ENCODE measurements at places on chromosomes 16 and 17. TPM values are rescaled to one million over a fixed set of nuclear protein-coding genes. Genes with fewer than 3 reads are reported as not detected.
A peak's percentile ranks its signal among the peaks of the same experiment; 100 is the strongest.

The KCNJ18 gene
- total RNA-seq = not detected

DNA sequence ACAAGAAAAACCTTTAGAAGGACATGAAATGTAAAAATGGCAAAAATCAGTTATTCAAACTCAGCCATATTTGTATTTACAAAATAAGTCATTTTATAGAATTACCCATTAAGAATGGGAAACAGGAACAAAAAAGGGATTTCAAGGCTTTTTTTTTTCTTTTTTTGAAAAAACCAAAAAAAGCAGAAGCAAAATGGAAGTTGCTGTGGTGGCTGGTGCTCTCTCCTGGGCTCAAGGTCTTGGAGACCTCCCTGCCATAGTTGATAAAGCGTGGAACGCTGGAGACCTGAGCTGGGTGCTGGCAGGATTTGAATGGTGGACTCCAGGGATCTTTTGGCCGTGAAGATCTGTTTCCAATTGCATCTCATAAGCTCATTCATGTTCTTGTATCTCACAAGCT lies 3.1 kb downstream of the PLCG2 start:
- H3K27me3 ChIP-seq = no peaks in the 10 kb centered on the region
- H3K4me1 ChIP-seq = no peaks in the 10 kb centered on the region
- DNase-seq = no peak
- no peak overlapping the region for H3K27ac ChIP-seq

GRCh38 chr17:66492561-66493005 lies 190.2 kb downstream of the PRKCA start:
- H3K36me3 ChIP-seq = no peaks in the 10 kb centered on the region
- H3K27me3 ChIP-seq = no peaks in the 10 kb centered on the region
- DNase-seq = no peak
- no peak overlapping the region for H3K4me3 ChIP-seq
- H3K27ac ChIP-seq = no peak overlapping the region

GRCh38 chr17:6232732-6233101 lies 162.5 kb downstream of the WSCD1 start:
- peaks cover 29% of the 10 kb centered on the region for H3K27me3 ChIP-seq
- H3K36me3 ChIP-seq = no peaks in the 10 kb centered on the region
- no peak overlapping the region for H3K27ac ChIP-seq
- H3K4me3 ChIP-seq = no peak overlapping the region
- no peaks in the 10 kb centered on the region for H3K4me1 ChIP-seq

GRCh38 chr17:39581071-39581758 lies 26.5 kb downstream of the NEUROD2 start:
- H3K27me3 ChIP-seq = no peaks in the 10 kb centered on the region
- H3K36me3 ChIP-seq = no peaks in the 10 kb centered on the region
- DNase-seq = no peak
- H3K4me1 ChIP-seq = no peaks in the 10 kb centered on the region
- no peak overlapping the region for H3K4me3 ChIP-seq

DNA sequence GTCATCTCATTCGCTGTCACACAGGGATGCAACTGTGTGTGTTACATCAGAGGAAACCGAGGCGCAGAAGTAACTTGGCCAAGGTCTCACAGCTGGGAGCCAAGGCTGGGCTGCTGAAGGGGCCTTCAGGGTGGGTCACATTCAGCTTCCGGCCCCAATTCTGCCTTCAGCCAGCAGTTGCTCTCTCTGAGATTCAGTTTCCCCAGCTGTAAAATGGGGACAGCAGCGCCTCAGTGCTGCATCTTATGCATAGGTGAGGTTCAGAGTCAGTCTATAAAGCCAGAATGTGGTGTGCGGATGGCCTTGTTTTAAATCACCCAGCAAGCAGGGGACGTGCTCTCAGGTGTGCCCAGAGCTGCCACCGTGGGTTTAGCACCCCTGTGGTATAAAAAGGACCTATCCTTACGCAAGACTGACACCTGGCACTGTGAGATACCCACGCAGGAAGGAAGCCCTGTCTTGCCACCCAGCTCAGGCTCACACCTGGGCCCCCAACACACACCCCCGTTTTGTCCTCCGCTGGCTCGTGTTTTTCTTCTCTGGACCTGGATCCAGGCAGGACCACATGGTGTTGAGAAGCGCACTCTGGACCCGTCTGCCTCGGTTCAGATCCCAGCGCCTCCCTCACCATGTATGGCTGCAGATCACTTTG lies 94.6 kb upstream of the GSE1 start:
- no peaks in the 10 kb centered on the region for H3K27me3 ChIP-seq
- H3K36me3 ChIP-seq = no peaks in the 10 kb centered on the region
- H3K4me1 ChIP-seq = peaks cover 24% of the 10 kb centered on the region
- no peak overlapping the region for H3K4me3 ChIP-seq

The CRHR1 gene
- total RNA-seq = not detected

The OR3A3 gene
- not detected for total RNA-seq

- H3K27me3 ChIP-seq = no peaks in the 10 kb centered on the region
- no peak for DNase-seq
- H3K4me3 ChIP-seq = no peak overlapping the region
- no peaks in the 10 kb centered on the region for H3K4me1 ChIP-seq
These were observed 199.1 kb upstream of the C17orf78 start for GRCh38 chr17:37176723-37177122.

The FTO gene
- 69.0 TPM for total RNA-seq

- H3K27ac ChIP-seq = no peak overlapping the region
- no peaks in the 10 kb centered on the region for H3K4me1 ChIP-seq
- no peaks in the 10 kb centered on the region for H3K36me3 ChIP-seq
- H3K4me3 ChIP-seq = no peak overlapping the region
- H3K27me3 ChIP-seq = peaks cover 4% of the 10 kb centered on the region
These were observed 14.4 kb downstream of the WSCD1 start for GRCh38 chr17:6084311-6085161.

DNA sequence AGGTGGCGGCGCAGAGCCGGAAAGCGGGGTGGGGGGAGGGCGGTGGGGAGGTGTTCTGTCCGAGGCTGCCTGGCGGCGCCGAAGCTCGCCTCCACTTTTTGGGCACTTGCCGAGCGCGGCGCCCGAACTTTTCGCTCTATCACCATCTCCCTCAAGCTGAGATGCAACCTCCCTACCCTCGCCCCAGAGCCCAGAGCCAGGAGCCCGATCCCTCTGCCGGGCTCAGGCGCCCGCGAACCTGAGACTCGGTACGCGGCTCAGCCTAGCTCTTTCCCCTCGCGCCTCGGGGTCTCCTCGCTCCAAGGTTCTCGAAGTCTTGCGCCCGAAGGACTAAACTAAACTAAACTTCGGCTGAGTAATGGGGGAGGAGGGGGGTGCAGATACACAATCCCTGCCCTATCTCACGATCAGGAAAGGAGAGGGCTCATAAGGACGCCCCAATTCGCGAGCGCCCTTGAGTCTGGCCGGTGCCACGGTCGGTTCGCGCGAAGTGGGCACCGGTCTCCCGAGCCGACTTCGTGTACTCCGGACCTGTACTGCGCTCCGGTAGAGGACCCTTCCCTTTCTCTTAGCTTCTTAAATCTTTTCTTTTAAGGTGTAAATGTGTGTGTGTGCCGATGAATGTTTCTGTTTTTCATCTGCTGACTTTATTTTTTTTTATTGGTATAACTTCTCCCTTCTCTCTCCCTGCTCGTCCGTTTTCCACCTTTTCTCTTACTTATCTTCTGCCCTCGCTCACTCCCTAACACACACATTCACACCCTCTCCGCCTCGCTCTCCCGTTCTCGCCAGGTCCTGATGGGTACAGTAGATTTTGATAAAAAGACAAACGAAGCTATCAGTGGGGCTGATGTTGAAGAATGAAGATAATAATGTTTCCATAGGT lies 1.9 kb upstream of the SALL1 start:
- no peak for DNase-seq
- no peaks in the 10 kb centered on the region for H3K36me3 ChIP-seq

DNA sequence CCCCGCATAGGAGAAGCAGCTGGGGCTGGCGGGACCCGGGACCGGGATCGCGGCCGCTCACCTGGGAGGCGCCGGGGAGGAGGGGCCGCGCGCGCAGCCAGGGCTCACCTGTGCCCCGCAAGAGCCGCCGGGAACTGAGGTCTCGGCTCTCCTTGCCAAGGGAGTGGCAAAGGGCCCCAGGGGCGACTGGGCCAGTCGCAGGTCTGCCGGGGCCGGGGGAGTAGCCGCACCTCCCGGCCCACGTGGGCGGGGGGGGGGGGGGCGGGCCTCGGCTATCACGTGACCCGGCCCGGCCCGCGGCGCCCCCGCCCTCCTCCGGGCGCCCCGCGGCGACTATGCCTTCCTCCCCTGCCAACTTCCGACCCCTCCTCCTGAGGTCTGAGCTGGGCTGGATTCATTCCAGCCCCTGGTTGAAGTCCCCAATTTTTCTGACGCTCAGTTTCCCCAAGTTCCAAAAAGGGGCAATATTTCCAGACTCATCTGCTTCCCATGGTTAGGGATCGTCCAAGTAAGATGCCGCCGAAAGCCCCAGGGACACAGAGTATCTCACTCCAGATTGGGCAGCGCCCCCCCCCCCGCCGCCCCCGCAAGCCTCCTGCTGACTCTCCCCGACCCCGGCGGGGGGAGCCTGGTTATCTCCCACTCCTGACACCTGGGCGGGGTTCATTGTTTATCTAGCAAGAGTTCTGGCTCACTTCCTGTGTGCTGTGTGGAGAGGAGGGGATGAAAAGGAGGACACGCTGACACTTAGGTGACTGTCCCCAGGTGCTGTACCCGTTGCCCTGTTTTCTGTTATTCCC lies at the start of gene TMC6:
TMC6 (minus strand) TSS at position 205 of the 800 bp plus-strand sequence. CDS start 1,923 bp downstream, outside the sequence.
- DNase-seq = no peak
- peak within 1 kb of the TSS; percentile 94 for H3K4me3 ChIP-seq
- peaks cover 29% of the 10 kb centered on the region for H3K36me3 ChIP-seq

The TOP2A gene
- 40.0 TPM for total RNA-seq

The KRT222 gene
- 0.55 TPM for total RNA-seq

DNA sequence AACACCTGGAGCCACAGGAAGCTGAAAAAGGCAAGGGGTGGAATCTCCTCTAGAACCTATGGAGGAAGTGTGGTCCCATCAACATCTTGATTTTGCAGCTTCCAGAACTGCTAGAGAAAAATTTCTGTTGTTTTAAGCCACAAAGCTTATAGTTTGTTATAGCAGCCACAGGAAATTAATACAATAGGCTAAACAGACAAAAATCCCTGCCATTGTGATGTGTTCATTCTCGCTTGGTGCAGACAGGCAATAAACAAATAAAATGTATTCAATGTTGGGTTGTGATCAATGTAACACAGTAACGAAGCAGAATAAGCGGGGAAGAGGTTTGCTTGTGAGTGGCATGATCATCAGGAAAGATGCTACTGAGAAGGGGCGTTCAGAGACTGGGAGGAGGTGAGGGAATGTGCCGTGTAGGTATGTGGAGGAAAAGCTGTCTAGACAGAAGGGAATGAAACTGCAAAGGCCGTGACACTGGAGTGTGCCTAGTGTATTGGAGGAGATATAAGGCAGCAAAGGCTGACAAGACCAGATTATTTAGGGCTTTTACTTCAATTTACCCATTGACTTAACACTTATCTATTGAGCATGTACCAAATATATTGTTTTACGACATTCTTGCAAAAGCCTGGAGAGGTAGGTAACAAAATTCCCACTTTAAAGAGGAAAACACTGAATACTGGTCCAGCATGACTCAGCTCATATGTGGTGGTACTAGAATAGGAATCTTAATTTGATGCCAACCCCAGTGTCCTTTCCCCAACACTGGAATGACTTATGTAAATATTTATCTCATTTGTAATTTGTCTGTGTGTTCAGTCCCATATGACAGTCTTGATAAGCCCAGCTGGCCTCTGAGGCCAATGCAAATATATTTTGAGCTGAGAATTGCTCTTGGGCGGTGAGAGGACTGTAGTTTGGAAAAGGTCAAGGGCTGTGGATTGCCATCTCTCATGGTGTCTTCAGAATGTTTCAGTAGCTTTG lies 375.9 kb downstream of the CDH13 start:
- H3K27ac ChIP-seq = no peak overlapping the region
- no peaks in the 10 kb centered on the region for H3K36me3 ChIP-seq
- H3K4me3 ChIP-seq = no peak overlapping the region
- peaks cover 4% of the 10 kb centered on the region for H3K4me1 ChIP-seq
- DNase-seq = no peak
- H3K27me3 ChIP-seq = no peaks in the 10 kb centered on the region

DNA sequence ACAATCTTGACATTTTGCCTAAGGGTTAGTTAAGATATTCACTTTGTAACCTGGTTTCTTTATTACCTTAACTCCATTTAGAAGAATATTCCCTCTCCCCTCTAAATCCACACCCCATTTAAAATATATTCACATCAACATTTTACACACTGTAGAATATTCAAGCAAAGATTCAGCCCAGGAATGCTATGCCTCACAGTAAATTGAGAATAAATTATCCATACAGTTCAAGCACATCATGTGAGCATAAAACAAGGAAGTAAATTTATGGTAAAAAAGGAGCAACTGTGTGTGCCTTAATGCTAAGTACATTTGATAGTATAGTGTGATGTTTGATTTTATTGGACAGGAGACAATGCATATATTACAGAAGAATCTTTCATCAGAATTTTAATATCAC lies 806.6 kb upstream of the KIF2B start:
- no peak overlapping the region for H3K27ac ChIP-seq
- H3K4me1 ChIP-seq = no peaks in the 10 kb centered on the region
- H3K36me3 ChIP-seq = no peaks in the 10 kb centered on the region
- no peaks in the 10 kb centered on the region for H3K27me3 ChIP-seq
- no peak overlapping the region for H3K4me3 ChIP-seq
- no peak for DNase-seq

Measured in left lung (tissue), 14 donors.